ENCODE measurements at places on chromosomes 6 and 20.
A peak's percentile ranks its signal among the peaks of the same experiment; 100 is the strongest.

GRCh38 chr6:105560611-105561066, 157.8 kb upstream of the PREP start:
- DNase-seq: no peak

- DNase-seq: no peak
Measured at GRCh38 chr20:17179840-17180239, 47.0 kb upstream of the PCSK2 start.

DNA sequence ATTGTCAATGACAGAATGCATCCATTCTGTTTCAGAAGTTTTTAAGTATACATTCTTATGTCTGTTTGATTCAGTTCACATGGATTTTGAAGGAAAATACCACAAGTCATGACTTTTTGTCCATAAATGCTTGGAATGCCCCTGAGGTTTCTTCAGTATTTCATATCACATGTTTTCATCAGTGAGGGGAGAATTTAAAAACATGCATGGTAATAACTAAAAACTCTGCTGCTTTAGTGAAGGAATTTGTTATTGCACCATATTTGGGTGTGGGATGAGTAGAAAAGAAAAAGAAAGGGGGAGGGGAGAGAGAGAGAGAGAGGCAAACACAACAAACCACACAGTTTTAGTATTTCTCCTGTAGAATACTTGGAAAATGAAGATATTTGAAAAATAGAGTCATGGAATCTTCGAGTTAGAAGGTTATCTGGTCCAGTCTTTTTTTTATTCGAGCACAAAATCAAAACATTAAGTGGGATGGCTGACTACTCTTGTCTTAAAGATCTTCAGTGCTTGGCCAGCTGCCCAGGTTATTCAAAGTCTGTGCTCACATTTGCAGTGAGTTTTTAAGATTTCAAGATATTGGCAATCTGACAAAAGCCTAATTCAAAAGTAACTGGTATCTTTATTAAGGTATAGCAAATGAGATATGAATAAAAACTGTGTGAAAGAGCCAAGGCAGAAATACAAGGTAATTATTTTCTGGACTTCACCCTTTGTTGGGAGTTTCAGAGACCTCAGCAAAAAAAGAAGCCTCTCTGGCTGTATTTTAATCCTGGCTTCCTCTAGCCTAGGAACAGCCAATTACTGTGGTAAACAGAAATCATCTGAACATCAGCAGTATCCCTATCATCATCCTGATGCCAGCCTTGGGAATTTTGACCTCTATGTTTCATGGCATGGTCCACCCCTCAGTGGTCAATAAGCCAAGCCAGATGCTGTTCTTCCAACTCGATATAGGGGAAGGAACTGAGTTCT, 687.9 kb upstream of the CITED2 start:
- DNase-seq: no peak

GRCh38 chr6:161355696-161356095, 81.8 kb upstream of the AGPAT4 start:
- DNase-seq: no peak

DNA sequence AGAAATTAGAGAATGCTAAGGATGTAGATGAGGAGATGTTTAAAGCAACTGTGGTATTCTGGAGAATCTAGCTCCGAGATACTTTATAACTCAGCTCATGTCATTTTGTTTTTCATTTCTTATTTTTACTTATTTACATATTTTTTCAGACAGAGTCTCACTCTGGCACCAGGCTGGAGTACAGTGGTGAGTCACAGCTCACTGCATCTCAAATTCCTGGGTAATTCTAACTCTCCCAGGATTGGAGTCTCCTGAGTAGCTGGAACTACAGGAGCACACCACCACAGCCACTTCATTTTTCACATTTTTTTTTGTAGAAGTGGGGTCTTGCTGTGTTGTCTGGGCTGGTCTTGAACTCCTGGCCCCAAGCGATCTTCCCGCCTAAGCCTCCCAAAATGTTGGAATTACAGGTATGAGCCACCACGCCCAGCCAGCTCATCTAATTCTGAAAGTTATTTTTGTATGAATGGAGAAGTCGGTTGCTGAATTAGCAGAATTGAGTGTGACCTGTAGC, 94.3 kb upstream of the FAM8A1 start:
- DNase-seq: no peak

- DNase-seq: no peak
Measured at GRCh38 chr6:130888246-130888645, 61.0 kb downstream of the SMLR1 start.

DNA sequence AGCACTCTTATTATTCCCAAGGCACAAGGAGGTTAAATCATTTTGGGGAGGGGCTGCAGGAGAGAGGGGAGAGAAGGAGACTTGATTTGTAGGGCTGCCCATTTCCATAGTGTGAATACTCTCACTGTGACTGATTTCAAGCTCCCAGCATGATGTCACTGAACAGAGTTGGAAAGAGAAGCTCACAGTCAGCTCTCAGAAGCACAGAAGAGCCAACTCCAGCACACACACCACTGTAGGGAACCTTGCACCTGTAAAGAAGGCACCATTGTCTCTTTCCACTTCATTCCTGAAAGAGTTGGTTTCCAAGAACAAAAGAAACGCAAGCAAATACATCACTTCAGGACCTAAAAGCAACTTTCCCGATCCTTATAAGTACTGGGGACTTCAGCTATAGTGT, 12.7 kb upstream of the STK35 start:
- no peak for DNase-seq

DNA sequence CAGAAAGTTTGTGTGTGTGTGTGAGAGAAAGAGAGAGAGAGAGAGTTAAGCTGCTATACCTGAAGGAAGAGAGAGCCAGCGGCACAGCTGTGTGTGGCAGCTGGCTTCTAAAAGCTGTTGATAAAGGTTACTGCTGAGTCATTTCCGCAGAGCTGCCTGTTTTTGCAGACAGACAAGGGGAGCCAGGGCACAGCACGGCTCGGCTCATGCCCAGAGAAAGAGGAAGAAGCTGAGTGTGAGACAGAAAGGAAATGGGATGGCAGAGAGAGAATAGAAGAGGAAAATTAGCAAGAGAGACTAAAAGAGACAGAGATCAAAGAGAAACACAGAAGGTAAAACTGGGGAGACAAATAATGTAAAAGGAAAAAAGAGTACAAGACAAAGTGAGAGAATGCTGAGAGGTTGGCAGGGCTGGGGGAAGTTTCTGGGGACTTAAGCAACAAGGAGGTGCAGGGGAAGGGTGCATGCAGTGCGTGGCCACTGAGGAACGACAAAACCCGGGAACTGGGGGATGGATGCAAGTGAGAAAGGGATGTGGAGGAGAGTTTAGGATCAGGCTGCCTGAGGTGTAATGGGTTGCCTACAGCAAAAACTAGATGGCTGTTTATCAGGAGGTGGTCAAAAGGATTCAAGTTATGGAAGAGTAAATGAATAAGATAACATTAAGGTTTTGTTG, 22.7 kb downstream of the HLA-A start:
- DNase-seq: peak; percentile 60

DNA sequence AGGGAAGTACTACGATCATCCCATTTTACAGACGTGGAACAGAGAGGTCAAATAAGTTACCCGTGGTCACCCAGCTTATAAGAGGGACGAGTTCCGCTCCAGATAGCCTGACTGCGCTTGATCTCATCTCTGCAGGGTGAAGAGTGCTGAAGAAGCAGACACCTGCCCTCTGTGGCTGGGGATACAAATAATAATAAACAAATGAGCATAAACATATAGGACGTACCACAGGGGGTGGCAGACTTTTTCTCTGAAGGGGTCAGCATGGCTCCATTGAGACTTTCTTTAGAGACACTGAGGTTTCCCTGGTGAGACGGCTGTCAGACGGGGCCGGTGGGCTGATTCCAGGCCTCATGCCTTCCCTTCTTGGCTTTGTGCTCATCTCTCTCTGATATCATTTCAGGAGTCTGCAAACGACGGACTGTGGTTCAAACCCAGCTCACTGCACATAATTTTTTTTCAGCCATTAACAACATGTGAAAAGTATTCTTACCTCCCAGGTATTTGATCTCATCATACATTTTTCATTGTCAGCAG, 47.1 kb downstream of the IRF4 start:
- no peak for DNase-seq

GRCh38 chr6:17600527-17601385, 654 bp downstream of the FAM8A1 start:
- DNase-seq: no peak

DNA sequence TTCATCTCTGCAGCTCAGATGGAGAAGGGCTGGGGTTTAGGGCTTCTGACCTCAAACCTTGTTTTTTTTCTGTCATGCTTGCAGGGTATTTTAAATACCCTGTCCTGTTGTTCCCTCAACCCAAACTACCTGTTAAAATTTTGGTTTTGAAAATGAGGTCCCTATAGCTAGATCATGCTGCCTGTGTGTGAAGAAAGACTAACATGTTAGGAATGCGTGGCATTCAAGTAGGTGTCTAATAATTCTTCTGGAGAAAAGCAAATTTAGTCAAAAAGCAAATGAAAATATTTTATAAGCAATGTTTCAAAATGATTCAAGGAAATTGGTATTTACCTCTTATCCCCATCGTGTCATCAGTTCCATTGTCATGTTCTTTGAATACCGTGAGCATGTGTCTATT, 77.2 kb upstream of the C20orf144 start:
- DNase-seq: no peak

GRCh38 chr6:54070025-54070424, 41.2 kb upstream of the MLIP start:
- DNase-seq: no peak

DNA sequence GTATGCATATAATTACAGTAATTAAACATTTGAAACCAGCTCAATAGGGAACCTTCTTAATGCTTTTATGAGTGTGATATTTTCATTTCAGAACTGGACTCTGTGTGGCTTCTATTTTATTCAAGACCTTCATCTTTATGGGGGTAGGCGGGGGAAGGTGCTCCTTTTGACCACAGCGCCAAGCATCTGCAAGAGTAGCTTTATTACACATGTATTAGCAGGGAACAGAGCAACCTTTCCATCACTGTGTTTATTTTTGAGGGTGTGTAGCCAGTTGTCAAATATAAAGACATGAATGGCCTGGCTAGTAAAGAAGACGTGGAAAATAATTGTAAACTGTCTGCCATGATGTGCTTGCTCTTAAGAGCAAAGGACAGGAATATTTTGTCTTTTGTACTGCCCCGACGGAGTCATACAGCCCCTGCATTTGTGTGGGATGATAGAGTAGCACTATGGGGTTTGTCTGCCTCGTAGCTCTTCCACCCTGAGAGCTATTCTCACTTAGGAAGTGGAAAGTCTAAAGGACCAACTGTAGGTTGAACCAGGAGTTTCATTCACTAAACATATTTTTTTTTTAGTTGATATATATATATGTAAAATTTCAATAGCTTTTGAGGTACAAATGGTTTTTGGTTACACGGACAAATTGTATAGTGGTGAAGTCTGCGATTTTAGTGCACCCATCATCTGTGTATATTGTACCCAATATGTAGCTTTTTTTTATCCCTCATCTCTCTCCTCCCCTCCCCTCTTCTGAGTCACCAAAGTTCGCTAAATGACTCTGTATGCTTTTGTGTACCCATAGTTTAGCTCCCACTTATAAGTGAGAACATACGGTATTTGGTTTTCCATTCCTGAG, 91.2 kb downstream of the CARMIL1 start:
- DNase-seq: no peak

DNA sequence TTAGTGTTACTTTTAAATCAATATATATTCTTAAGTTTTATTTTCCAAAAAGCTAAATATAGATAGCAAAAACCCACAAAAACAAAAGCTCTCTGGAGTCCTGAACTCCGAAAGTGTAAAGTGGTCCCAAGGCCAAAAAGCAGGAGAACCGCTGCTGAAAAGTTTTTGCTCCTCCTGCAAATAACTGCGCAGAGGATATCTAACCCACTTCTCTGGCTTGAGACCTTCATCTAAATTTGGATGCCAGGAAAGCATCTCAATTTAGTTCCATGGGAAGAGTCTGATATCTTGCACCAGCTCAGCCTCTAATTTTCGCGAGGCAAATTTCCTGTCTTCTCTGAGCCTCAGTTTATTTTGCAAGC, 523 bp downstream of the MRPS10 start:
- no peak for DNase-seq
